NCI-H1930 (cell line): ENCODE measurements at places on chromosomes 5 and 9.

- DNase-seq: no peak
Measured at GRCh38 chr9:83633255-83633654, 10.3 kb downstream of the IDNK start.

- DNase-seq: no peak
Measured at GRCh38 chr5:55407059-55407684, 99.4 kb downstream of the MTREX start.

GRCh38 chr5:14451871-14452270 is 129.7 kb upstream of the OTULINL start:
- no peak for DNase-seq

- no peak for DNase-seq
Measured at GRCh38 chr5:40137223-40137622, 542.5 kb upstream of the PTGER4 start.

DNA sequence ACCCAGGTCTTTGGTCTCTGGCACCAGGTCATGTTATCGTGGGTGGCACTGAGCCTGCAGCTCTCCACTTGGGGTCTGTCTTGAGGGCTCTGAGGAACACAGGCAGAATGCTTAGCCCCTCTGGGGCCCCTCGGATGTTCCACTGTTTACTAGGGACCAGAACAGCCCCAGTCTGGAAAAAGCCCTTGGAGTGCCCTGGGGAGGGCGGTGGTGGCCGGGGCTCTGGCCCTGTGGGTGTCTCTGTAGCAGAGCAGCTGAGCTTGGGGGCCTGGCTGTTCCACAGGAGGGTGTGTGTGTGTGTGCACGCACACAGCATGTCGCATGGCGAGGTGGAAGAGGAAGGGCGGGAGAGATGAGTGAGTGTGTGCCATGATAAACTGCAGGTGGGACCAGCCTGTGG is 15.4 kb downstream of the GPRIN1 start:
- DNase-seq: no peak

- DNase-seq: no peak
Measured at GRCh38 chr9:131477816-131478419, 24.8 kb upstream of the POMT1 start.

- no peak for DNase-seq
Measured at GRCh38 chr5:14659821-14660607, 4.5 kb upstream of the OTULIN start.

DNA sequence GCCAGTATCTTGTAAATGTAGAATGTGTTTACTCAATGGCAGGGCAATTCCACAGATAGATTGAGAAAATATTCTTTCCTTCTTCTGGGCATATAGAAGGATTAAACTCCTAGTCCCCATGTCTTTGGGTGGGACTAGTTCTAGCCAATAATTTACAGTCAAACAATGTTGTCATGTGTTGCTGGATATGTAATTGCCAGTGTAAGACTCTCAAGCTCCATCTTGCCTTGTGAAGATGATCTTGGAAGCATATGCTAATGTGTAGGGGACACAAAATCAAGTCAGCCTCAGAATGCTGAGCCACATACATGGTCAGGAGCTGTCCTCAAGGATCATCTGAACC is 386.9 kb downstream of the CETN3 start:
- no peak for DNase-seq

- no peak for DNase-seq
Measured at GRCh38 chr9:109245310-109245897, 75.5 kb downstream of the EPB41L4B start.

- no peak for DNase-seq
Measured at GRCh38 chr5:157710882-157711281, 20.3 kb upstream of the THG1L start.

DNA sequence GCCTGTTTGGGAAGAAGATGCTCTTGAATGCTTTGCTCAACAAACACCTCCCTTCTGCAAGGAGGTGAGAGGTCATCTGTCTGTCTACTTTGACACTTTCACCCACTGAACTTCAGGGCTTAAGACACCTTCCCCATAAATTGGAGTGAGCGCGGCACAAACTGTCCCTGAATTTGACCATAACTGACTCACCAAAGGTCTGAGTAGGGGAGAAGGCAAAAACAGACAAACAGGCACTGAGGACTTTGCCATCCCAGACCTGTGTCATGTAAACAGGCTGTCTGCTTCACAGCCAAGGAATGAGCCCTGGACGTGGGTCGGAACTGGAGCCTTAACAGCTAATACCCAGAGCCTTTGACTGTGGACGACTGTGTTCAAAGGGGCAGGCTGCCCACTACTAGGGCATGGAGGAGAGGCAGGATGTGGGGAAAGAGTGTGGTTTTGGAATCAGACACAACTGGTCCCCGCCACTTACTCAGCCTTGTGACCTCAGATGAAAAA is 320.9 kb upstream of the KLF4 start:
- no peak for DNase-seq

DNA sequence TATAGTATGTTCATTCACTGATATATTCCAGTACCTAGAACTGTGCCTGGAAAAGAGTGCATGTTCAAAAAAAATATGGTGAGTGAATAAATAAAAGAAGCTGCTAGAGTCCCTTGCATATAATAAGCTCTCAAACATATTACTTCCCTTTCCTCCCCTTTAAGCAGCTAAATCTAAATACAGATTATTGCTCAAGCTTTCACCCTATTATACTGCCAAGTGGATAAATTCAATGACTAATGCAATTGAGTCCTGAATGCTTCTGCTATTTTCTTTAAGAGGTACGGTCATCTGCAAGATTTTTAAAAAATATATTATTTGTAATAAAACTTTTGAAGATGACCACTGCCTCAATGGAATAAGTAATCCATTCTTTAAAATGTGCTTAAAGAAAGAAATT is 248.4 kb downstream of the PLK2 start:
- no peak for DNase-seq

DNA sequence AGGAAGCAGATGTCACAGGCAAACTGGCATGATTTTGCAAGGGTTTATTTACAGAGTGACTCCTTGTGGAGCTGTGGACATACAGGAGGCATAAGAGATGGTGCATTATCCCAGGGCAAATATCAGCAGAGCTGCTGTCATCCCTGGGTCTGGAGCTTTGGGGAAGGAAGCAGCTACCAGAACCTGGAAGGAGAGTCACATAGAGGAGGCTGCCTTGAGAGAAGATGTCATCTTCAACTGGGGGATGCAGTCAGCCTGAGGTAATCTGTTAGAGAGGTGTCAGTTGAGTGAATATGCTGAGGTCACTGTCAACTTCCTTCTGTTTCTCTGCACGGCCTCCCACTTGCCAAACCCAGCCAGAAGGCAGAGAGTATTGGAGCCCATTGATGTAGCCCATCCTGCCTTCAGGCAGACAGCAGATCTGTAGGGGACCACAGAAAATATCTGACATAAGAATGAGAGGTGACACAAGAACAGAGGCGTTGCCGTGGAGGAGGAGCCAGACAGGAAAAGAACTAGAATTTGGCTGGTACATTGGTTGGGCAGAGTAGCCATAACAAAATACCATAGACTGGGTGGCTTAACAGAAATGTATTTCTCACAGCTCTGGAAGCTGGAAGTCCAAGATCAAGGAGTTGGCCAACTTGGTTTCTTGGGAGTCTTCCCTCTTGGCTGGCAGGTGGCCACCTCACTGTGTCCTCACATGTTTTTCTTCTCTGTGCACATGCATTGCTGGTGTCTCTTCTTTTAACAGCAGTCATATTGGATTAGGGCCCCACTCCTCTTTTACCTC is 102.8 kb downstream of the SNX18 start:
- DNase-seq: no peak
